Endothelial cell of umbilical vein (primary cell): ENCODE measurements at places on chromosomes 16 and 17. TPM values are rescaled to one million over a fixed set of nuclear protein-coding genes. Genes with fewer than 3 reads are reported as not detected.

FLYWCH2 gene
- 18.3 and 24.1 TPM in 2 replicates for total RNA-seq

DNA sequence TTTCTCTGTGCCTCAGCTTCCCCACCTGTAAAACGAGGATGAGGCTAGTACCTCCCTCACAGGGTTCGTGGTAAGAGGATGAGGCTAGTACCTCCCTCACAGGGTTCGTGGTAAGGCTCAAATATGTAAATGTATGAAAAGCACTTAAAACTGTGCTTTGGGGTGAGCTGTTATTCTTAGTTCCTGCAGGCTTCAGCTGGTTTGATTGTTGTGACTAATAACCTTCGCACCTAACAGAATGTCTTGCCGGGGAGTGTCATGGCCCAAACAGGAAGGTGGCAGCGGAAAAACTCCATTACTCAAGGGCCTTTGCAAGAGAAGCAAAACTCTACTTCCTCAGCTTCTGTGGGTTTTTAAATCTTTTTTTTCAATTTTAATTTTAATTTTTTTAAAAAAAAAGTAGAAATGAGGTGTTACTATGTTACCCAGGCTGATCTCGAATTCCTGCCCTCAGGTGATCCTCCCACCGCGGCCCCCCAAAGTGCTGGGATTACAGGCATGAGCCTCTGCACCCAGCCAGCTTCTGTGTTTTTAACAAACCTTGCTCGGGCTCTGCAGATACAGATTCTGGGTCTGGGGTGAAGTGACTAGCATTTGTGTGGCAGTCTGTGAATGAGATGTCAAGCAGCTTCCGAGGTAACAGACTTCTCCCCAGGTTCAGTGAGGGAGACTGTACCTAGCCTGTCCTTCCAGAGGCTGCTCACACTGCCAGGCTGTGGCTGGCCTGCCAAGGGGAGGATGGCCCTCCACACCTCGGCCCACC is 103.0 kb downstream of the RAB11FIP4 start:
- H3K4me3 ChIP-seq = no peak overlapping the region
- no peaks in the 10 kb centered on the region for H3K36me3 ChIP-seq

TBC1D3 gene
- 1.9 and 2.6 TPM in 2 replicates for total RNA-seq

DNA sequence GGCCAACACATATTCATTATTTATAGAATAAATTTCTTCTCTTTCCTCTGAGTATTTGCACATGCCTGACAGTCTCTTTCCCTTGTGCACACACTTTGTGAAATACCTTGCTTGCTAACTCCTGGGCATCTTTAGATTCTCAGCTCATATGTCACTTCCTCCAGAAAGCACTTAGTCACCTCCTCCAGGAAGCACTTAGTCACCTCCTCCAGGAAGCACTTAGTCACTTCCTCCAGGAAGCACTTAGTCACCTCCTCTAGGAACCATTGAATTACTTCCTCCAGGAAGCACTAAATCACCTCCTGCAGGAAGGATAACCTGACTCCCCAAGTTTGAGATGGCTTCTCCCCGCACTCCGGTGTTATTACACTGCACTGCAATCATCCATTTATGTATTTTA is 462.5 kb upstream of the EEF2KMT start:
- H3K27ac ChIP-seq = no peak overlapping the region
- no peaks in the 10 kb centered on the region for H3K27me3 ChIP-seq
- H3K4me3 ChIP-seq = no peak overlapping the region
- H3K4me1 ChIP-seq = no peaks in the 10 kb centered on the region

EME1 gene
- total RNA-seq = 7.3 and 9.1 TPM in 2 replicates

GRCh38 chr17:78196716-78197115 is 9.6 kb downstream of the AFMID start:
- DNase-seq = no peak
- H3K4me1 ChIP-seq = peaks cover 5% of the 10 kb centered on the region
- H3K4me3 ChIP-seq = no peak overlapping the region

DNA sequence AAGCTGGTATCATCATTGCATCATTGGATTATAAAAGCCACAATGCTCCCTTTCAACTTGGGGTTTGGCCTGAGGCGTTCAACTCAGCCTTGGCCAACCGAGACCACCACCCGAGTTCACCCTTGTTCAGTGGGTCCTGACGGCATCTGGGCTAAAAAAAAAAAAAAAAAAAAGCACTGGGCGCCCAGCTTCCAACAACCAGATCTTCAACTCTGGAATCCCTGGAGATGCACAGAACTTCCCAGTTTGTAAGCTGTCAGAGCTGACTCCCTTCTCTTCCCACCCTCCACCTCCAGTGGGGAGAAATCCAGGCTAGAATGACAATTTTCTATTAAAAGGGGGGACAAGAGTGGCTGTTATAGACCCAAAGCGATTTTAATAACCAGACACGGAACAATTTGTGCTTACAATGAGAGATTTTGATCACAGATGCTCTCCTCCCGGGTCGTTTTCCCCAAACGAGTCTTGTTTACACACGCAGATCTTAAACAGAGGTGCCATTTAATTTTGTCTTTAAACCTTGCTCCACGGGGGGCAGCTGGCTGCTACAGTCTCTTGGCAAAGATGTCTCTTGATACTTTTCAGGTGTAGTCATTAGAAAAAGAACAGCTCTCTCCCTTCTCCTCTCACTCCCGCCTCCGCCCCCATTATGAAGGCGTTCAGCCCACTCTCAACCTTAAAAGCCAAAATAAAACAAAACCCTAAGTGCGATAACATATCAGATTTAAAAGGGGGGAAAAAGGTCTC is 26.9 kb downstream of the GPRC5B start:
- no peak overlapping the region for H3K27ac ChIP-seq
- H3K4me3 ChIP-seq = no peak overlapping the region
- DNase-seq = no peak
- H3K36me3 ChIP-seq = no peaks in the 10 kb centered on the region
